ENCODE measurements at places on chromosomes 11 and 22.
A peak's percentile ranks its signal among the peaks of the same experiment; 100 is the strongest.

- peak; percentile 71 for DNase-seq
These were observed 125.0 kb downstream of the KCNQ1OT1 start for GRCh38 chr11:2574553-2575535.

- DNase-seq: no peak
These were observed 537.7 kb downstream of the BUD13 start for GRCh38 chr11:116234989-116235568.

- DNase-seq: no peak
These were observed 96.6 kb downstream of the MPPED2 start for GRCh38 chr11:30489511-30489910.

- no peak for DNase-seq
These were observed 163.1 kb downstream of the ETS1 start for GRCh38 chr11:128424271-128424711.

DNA sequence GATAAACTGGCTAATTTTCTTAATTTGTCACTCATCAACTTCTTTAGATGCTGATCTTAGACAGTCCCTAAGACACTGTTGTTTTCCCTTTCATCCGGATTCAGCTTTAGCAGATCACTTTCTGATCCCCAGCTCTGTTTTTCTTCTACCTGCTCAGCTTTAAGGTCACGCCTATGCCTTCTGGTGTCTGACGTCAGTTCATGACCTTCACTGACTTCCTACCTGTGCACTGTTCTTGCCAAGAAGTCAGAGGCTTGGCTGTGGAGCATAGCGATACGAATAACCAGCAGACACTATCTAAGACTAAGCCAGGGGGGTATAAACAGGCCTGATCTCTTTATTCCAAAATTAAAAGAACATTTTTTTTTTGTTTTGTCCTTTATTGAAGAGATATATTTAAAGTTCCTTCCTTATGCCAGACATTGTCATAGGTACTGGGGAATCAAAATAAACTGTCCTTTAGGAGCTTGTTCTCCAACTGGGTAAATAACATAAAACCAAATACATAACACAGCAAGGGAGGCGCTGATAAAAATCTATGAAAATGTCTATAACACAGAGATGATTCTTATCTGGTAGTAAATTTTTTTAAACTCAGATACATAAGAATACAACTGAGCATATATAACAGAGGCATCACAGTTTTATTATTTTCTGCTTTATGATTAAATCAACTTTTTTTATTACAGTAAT, 352.2 kb upstream of the CTSC start:
- no peak for DNase-seq

- peak; percentile 32 for DNase-seq
These were observed 14.9 kb upstream of the SLC22A6 start for GRCh38 chr11:62999649-63000048.

GRCh38 chr22:17920992-17921650, 103.2 kb downstream of the MICAL3 start:
- DNase-seq: no peak

DNA sequence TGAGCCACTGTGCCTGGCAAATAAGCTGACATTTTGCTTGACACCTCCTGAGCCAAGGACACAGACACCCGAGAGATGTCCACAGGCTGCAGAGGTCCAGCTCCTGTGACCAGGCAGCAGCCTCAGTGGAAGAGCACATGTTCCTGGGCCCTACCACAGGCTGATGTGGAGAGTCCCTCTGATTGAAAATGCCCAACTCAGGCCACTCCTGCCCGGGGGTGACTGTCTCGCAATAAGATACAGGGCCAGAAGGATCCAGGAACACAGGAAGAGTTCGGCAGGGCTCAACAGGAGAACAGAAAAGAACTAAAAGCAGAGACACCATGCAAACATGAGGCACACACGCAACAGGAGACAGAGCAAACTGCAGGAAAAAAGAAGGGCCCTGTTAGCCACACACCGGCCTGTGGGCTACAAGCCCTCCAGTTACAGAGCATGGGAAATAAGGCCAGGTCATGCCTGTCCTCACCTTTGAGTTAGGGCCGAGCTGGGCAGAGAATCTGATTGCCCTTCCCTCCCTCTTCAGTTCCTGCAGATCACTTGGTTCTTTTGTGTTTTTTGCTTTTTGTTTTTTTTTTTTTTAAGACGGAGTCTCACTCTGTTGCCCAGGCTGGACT, 28.3 kb upstream of the MALAT1 start:
- DNase-seq: no peak
